ENCODE measurements at places on chromosomes 6 and 20.

- no peak for DNase-seq
Measured at GRCh38 chr6:5937936-5938706, 68.6 kb downstream of the NRN1 start.

DNA sequence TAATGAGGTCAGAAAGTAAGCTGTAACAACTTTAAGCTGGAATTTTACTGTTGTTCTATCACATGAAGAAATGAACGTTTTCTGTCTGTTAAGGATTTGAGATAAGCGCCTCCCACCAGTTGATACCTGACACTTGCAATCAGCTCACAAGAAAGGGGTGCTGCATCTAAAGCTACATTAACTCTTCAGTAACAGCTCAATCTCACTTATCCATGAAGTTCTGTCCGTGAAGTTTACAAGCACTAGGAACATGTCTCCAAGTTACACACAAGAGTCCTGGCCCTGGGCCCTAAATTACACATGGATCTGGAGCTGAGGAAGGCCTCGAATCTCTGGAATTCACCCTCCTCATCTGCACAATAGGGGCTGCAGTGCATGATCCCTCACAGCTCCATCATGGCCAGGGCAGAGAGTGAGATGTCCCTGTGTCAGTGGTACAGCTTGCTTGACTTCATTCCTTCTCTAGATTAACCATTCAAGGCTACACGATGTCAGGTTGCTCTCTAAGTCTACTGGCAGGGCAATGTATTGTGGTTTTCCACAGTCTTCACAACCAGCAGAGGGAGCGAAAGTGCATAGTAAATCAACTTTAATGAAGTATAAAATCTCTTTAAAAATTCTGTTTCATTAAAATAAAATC is 182.4 kb upstream of the MCHR2 start:
- no peak for DNase-seq

GRCh38 chr20:20521736-20522135 is 153.8 kb downstream of the INSM1 start:
- no peak for DNase-seq

DNA sequence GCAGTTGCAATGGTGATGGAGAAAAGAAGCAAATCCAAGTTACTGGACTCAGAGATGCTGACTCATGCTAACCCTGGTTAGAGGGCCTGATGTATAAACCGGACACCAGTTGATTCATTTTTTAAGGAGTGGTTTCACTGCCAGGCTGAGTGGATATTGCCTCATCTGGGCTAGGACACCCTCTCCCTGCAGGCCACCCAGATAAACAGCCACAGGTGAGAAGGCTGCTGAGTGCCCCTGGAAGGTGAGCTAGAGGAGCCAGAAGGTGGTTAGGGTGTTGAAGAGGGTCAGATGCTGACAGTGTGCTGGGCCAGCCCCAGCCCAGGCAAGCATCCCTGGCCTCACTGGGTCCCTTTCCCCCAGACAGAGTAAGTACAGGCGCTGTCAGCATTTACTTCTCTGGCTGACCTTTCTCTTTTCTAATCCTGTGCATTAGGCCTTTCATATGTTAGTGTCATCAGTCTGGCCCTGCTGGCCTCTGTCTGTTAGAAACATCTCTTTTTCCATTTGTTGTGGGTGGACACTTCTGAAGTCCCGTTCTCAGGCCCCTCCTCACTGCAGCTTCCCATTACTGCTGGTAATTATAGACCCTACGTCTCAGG is 13.5 kb downstream of the EPB41L1 start:
- DNase-seq, result no peak

DNA sequence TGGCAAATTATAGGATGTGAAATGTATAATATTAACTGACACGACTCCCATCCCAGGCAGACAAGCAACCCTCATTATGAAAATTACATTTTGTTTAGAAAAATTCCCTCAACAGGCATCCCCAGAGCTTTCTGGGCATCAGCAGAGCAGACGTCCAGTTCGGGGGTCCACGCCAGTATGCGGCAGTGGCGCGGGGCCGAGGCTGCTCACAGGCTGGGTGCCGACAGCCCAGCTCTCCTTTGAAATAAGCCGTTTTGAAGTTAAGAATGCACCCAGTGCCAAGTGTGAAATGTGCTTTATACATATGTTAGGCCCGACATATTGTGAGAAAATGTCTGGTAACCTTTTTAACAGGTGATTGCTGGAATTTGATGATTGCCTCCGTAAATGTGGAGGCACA is 50.4 kb downstream of the RPP40 start:
- no peak for DNase-seq

DNA sequence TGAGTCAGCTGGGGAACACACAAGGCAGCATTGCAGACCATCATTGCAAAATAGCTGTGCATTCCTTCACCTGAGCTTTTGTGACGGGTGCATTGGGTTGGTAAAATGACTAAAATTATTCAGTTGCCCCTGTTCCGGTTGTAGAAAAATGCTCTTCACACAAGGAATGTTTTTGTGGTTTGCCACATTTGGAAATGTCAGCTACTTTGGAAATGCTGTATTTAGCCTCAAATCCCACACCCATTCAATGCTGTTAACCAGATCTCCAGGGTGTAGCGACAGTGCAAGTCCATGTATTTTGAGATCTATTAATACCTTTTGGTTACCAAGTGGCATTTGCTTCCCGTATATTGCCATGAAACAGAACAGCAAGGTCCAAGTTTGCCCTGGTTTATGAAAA is 201.2 kb downstream of the FOXA2 start:
- no peak for DNase-seq

- DNase-seq, result no peak
Measured at GRCh38 chr20:12570371-12570770, 438.4 kb upstream of the SPTLC3 start.

DNA sequence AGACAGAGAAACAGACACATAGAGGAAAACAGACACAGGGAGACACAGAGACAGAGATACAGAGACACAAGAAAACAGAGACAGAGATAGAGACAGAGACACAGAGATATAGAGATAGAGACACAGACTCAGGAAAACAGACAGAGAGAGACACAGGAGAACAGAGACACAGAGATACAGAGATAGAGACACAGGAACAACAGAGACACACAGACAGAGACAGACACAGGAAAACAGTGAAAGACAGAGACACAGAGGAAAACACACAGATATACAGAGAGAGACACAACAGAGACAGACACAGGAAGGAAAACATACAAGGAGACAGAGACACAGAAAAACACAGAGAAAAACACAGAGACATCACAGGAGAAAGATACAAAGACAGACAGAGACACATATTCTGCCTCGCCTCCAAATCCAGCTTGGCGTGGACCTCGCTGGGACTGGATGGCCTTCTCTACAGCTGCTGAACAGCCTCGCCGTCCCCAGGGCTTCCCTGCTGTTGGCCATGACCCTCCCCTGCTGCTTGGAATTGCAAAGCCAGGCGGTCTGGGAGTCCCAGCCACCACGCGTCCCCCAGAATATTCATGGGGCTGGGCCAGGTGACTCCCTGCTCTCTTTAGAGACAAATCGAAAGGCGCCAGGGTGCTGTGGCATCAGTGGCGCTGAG is 36.8 kb downstream of the NTSR1 start:
- DNase-seq, result no peak

- DNase-seq, result no peak
Measured at GRCh38 chr20:60803335-60804055, 448.6 kb upstream of the CDH4 start.

DNA sequence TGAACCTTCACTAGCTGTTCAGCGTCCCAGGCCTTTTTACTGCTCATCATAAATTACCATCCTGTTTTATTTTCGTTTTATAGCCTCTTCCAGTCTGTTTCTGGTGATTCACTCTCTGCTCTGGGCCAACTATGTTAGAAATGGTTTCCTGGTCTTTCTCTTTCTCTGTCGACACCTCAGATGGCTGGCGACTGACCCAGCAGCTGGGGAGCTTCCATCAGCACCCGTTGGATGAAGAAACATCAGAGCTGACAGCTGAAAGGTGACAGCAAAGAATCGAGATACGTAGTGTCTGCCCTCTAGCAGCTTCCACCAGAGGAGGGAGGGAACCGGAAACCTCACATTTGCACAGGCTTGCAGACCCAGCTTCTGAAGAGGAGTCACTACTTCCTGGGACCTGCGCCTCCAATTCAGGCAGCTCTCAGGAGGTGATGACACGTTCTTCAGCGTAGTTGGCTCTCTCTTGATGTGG is 82.9 kb upstream of the MLN start:
- no peak for DNase-seq

- DNase-seq, result no peak
Measured at GRCh38 chr20:22070610-22071058, 365.2 kb downstream of the PAX1 start.

- no peak for DNase-seq
Measured at GRCh38 chr6:156862711-156863110, 85.5 kb downstream of the ARID1B start.

DNA sequence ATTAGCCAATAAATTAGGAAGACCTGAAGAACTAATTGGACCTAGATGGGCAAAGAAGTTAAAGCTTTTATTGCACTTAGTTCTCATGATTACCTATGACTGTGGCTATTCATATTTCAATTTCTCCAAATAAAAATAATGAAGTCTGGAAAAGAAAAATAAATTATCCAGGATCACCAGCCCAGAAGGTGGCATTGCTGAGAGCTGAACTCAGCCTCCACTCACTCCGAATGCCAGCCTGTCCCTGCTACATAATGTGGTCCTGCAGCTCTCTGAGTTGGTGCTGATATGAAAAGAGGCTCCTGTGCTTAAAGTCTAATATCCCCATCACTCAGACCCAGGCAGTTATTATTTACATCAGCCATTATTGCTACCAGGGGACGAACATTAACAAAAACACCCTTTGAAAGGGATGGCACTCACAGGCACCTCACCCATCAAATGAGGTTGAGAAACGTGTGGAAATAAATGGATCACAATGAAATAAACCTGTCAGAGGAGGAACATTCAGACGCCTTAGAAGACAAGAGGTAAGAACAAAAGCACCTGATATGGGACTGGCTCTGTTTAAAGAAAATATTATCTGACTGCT is 649.7 kb upstream of the CHD6 start:
- no peak for DNase-seq

- no peak for DNase-seq
Measured at GRCh38 chr20:45114465-45115385, at the start of gene WFDC5. TSS of gene WFDC5 (minus strand) at chr20:45115174. CDS start at chr20:45115083, 91 bp downstream.
